ENCODE measurements at places on chromosomes 2 and 18. TPM values are rescaled to one million over a fixed set of nuclear protein-coding genes. Genes with fewer than 3 reads are reported as not detected.
A peak's percentile ranks its signal among the peaks of the same experiment; 100 is the strongest.

DNA sequence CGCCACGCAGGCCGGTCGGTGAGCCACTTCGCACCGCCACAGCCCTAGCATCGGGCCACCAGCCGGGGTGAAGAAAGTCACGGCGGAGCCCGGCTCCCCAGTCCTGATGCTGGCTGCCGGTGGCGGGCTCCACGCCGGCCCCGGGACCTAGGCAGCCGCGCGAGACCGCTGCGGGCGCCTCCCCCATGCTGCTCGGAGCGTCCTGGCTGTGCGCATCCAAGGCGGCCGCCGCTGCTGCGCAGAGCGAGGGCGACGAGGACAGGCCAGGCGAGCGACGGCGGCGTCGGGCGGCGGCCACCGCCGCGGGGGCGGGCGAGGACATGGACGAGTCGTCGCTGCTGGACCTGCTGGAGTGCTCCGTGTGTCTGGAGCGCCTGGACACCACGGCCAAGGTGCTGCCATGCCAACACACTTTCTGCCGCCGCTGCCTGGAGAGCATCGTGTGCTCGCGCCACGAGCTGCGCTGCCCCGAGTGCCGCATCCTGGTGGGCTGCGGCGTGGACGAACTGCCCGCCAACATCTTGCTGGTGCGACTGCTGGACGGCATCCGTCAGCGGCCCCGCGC lies 433 bp downstream of the SH3RF3 start:
- no peak for DNase-seq

DNA sequence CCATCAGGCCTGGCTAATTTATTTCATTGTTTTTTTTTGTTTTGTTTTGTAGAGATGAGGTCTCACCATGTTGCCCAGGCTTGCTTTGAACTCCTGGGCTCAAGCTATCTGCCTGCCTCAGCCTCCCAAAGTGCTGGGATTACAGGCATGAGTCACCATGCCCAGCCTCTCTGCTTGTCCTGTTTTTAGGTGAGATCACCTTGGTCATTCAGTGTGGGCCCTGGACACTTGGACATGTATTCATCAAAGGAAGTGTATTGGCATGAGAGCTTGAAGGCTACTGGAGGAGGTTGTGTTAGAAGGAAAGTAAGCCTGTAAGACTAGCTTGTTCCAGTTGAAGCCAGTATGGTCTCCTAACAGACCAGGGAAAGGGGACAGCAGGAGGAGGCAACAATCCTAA lies 229.2 kb upstream of the RGPD4 start:
- no peak for DNase-seq

DNA sequence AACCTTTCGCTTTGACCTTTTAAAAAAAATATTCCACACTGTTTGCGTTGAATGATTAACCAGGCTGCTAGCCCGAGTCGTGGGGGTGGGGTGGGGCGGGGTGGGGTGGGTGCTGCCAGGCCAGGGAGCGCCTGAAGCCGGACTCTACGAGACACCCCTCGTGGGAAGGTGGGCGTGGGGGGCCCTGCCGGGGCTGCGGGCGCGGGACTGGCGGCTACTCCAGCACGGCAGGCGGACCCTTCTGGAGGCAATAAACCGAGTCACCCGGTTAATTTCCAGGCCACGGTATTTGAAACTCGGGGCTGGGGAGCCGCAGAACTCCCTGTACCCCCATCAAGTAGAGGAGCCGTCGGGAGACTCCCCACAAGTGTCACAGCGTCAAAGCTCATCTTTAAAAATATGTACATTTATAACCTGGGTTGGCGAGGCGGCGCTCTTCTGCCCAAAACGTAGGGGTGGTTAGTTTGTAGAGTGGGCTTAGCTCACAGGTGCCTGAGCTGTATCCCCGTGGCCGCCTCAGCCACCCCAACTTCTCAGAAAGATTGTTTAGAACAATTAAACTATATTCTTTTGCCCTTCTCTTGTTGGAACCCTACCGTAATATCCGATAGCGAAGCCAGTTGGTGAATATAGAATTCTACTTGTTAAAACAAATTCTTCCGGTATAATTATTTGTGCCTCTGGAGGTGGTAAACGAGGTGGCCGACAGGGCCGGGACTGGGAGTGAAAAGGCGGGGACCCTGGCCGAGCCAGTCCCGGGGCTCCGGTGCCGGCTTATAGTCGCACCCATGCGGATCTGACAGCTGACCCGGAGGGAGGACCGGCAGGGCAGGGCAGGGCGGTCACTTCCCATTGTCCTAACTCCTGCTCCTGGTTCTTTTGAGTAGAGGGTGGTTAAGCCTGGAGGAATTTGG lies 1.4 kb downstream of the B3GNT2 start:
- DNase-seq: no peak

- DNase-seq: peak; percentile 70
Observed at GRCh38 chr2:23757686-23758433, 169.1 kb downstream of the ATAD2B start.

DNA sequence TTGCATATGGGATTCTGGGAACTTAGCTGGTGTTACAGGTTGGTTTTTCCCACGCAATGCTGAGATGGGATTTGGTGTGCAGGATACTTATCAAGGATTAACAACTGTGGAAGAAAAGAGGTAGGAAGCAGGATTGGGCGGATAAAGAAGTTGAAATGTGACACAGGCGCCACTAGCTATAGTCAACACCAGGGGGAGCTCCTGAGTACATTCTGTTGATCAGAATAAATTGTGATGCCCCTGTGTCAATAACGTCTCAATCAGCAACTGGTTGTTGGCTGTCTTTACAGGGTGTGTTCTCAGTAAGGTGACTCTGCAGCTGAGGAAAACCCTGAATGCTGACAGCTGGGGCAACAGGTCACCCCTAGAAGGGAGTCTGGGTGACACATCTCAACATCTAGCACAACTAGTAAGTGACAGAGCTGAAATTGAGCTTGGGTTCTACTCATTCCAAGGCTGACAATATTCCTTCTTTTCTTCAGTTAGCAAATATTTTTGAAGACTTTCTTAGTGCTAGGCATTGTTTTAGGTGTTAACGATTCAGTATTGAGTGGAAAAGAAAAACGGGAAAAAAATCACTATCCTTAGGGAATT lies 143.0 kb downstream of the ARL6IP6 start:
- no peak for DNase-seq

DNA sequence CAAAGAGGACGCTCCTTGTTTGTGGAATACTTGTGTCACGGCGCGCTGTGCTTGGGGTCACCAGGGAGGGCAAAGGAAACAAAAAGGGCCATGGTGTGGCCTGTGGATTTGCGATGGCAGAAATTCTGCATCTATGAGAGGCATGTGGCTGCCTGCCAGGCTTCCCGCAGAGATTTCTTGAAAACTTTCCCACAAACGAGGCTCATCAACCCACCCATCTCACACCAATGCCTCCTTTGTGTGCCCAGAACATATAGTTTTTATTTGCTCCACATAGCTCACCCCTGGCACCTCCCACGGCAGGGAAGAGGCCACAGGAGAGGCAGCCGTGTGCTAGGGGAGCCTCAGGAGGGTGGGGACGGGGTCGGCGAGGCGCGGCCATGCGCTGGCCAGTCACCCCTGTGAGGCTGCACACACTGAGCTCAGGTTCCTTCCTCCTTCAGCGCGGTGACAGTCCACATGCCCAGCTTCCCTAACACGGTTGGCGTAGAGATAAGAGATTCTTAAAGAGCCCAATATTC lies 100.3 kb downstream of the MBP start:
- no peak for DNase-seq

DNA sequence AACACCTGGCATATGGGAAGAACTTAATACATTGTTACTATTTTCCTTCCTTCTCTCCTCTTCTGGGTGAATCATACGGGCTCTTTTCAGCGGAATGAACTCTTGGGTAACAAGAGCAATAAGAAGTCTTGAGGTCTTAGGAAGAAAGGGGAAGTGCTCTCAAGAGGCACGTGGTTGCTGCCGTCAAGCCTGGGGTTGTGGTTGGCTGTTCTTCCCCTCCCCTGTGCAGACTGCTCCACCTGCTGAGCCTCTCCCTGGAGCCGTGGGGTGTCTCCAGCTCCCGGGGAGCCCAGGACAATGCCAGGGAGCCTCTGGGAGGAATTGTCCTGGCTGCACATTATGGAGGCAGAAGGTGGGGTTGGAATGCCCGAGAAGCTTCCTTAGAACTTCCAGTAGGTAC lies 19.4 kb downstream of the TOGARAM2 start:
- DNase-seq: no peak

- DNase-seq: no peak
Observed at GRCh38 chr2:203719456-203720410, 13.3 kb downstream of the CD28 start.

GRCh38 chr2:62595474-62595873 lies 89.5 kb upstream of the TMEM17 start:
- DNase-seq: no peak

DNA sequence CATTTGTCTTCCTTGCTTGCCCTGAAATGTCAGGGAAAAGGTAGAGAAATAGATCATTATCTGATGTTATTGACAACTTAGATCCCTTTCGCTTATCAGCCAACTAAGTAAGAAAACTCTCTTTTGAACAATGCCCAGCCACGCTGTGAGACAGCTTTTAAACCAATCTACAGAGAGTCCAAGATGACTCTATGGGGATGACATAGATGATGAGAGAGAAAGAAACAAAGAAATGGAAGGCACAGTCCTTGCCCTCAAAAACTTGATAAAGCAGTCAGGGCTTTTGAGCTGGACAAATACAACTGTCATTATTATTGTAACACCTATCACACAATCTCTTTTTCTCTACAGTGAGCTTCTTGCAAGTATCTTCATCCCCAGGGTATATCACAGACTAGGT lies 222.6 kb downstream of the SETBP1 start:
- DNase-seq: no peak

GRCh38 chr18:50662775-50663383 lies 103.0 kb downstream of the MAPK4 start:
- no peak for DNase-seq

DNA sequence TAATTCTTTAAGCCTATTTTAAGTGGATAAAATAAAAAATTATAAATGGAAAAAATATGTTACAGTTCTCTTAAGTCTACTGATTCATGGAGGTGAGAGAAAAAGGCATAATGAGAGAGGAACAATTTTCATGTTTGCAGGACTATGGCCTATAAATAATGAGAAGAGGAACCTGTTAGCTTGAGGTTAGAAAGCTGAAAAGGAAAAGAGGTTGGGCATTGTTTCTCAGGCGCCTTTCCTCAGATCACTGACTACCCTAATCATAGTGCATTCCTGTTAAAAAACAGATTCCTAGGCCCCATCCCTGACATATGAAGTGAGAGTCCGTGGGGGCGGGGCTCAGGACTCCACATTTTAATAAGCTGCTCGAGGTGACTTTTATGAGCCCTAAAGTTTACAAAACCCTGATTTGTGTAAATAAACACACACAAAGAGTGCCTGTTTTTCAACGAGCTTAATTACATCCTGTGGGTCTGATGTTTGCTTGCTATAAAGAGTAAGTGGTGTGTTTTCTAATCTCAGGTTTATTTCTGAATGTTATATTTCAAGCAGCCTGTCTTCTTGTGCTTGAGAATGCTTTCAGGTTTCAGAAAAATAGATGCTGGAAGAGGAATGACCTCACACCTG lies 335.5 kb downstream of the CLIP4 start:
- no peak for DNase-seq

- DNase-seq: no peak
Observed at GRCh38 chr2:32963941-32964340, 17.2 kb downstream of the LTBP1 start.

DNA sequence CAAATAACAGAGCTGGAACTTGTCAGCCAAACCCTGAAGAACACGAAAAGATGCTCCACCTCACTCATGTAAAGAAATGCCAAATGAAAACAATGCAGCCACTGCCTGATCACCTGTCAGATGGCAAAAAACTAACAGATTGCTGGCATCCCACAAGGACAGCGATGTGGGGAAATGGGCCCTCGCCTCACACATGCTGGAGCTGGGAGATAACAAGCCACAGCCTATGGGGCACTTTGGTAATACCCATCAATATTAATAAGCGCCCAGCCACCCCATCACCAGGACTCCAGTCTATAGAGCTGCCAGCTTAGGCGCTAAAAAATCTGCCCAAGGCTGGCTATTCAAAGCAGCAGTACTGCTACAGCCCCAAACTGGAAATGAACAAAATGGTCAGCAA lies 27.0 kb downstream of the TFCP2L1 start:
- no peak for DNase-seq

DNA sequence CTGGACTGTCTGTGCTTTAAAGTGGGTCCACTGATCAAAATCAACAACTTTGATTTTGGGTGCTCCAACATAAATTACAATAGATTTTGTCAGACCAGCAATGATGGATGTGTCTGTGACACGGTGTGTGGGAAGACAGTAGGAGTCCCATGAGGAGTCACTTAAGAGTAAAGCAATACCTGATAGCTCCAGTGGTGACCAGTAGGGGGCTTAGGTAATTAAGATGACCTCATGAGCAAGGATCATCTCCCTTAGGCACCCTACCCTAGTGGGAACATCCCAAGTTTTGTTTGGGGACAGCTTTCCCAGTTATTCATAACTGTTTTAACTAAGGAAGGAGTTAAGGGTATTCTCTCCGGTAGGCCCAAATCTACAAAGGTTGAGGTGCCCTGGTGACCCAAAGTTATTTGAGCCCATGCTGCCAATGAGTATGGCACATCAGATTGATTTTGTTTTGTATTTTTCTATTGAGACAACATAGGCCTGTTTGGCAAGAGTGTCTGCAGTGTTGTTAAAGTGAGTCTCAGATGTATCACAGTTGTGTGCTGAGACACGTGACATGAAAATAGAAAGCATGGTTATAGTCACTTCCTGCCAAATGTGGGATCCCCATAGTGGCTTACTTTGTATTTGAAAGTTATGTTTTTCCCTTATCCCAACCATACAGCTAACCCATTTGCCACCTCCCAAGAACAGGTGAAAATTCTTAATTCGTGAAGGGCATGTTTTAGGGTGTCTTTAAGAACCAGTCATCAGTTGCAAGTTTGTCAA lies 1337.6 kb upstream of the SLC39A10 start:
- no peak for DNase-seq

- DNase-seq: no peak
Observed at GRCh38 chr2:80338794-80339193, 34.2 kb upstream of the LRRTM1 start.

GRCh38 chr2:233501198-233502076 lies 65.1 kb downstream of the USP40 start:
- DNase-seq: no peak

- DNase-seq: no peak
Observed at GRCh38 chr18:33184958-33185357, 255.6 kb downstream of the CCDC178 start.

- DNase-seq: no peak
Observed at GRCh38 chr2:49021271-49021670, 133.0 kb downstream of the FSHR start.

GRCh38 chr2:128279009-128279408 lies 39.7 kb downstream of the HS6ST1 start:
- DNase-seq: no peak

GRCh38 chr2:236510034-236510433 lies 59.6 kb upstream of the ACKR3 start:
- DNase-seq: no peak

- no peak for DNase-seq
Observed at GRCh38 chr2:70607121-70607561, 53.5 kb upstream of the TGFA start.

The ANKRD30BL gene
- not detected for total RNA-seq

The ANAPC1 gene
- total RNA-seq: 104 TPM

The KCNJ3 gene
- not detected for total RNA-seq

The SRD5A2 gene
- not detected for total RNA-seq

The FKBP7 gene
- total RNA-seq: 26.2 TPM

The NPHP1 gene
- 2.7 TPM for total RNA-seq

The ARHGEF33 gene
- total RNA-seq: 0.11 TPM

The LAMA1 gene
- total RNA-seq: 0.07 TPM

The RAMP1 gene
- total RNA-seq: not detected

The DCDC2C gene
- not detected for total RNA-seq

The SPEG gene
- 1.8 TPM for total RNA-seq

The ARL4C gene
- total RNA-seq: 1.6 TPM

The FAM110C gene
- 0.26 TPM for total RNA-seq

The PPIL3 gene
- 19.1 TPM for total RNA-seq

The NT5DC4 gene
- total RNA-seq: not detected

The ABCG8 gene
- not detected for total RNA-seq

All from pulmonary artery endothelial cell (primary cell).